ENCODE measurements at places on chromosomes 16 and 17. TPM values are rescaled to one million over a fixed set of nuclear protein-coding genes. Genes with fewer than 3 reads are reported as not detected.

NOG gene
- 0.77 TPM for total RNA-seq

ASIC2 gene
- not detected for total RNA-seq

TBC1D3E gene
- not detected for total RNA-seq

SPEM3 gene
- not detected for total RNA-seq
